ENCODE measurements at places on chromosomes 13 and 19.

GRCh38 chr13:93320942-93321341 is 94.3 kb downstream of the GPC6 start:
- no peak for DNase-seq

- peak; percentile 67 for DNase-seq
Observed at GRCh38 chr13:46622630-46623256, 69.8 kb downstream of the LRCH1 start.

DNA sequence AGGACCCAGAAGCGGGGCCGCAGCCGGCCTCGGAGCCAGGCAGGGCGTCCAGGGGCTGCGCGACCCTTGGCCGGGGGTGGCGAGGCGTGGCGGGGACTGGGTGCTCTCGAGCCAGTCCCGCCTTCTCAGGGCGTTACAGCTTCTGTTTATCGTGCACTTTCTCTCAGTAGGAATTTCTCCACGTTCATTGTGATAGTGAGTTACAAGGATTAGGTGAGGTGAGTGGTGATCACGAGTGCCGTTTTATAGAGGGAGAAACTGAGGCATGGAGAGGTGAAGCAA is 600 bp downstream of the AP1M1 start:
- DNase-seq = no peak

GRCh38 chr13:46543287-46543686 is 9.7 kb upstream of the LRCH1 start:
- no peak for DNase-seq

DNA sequence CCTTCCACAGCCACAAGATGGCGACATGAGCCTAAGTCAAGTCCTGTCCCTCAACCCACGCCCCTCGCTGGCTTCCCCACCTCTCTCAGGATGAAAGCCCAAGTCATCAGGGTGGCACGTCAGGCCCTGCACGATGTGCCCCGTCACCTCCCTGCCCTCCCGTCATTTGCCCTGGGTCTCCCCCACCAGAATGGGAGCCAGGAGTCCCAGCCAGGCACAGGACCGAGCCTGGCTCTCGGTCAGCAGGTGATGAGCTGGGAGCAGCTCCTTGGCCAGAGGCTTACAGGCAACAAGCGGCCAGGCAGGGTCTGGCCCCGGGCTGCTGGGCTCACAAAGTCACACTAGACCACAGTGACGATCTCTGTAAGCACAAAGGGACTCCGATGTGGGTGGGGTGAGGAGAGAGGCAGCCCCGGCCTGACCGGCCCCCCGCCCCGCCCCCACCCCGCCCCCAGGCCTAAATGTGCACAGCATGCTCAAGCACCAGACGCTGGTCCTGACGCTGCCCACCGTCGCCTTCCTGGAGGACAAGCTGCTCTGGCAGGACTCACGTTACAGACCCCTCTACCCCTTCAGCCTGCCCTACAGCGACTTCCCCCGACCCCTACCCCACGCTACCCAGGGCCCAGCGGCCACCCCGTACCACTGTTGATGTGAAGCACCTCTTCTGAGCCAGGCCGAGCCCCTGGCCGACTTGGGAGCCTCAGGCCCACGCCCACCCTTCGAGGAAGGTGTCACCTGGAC is 7.3 kb downstream of the MRPL4 start:
- DNase-seq = peak; percentile 91

- DNase-seq = peak; percentile 83
Observed at GRCh38 chr19:13597640-13598039, 91.4 kb upstream of the CACNA1A start.

DNA sequence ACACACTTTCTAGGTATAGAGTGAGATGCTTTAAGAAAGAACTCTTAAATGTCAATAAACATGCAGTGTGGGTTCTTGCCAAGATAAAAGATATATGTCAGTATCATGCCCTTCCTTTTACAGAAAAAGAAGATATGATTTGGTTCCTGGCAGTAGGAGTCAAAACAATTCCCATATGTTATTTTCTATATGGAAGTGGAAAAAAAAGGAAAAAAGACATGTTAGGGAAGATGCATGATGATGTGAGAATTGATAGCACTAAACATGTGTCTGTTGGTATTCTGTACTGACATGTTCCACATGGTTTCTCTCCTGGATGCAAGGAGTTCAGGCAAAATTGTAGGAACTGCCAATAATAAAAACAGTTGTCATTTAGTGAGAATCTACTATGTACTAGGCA is 318.8 kb upstream of the DACH1 start:
- no peak for DNase-seq

DNA sequence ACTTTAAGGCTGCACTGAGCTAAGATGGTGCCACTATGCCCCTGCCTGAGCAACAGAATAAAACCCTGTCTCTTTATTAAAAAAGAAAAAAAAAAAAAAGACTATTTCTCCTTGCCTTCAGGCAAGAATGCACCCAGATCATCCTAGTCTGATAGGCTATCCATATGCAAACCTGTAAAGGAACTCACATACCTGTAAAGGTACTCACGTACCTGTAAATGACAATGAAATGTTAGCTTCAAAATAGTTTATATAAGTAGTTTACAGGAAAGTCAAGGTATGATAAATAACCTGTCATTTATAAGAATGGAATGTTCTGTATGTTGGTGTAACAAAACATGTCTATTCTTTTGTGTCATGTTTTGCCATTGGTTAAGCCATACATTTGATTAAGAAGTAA is 86.3 kb downstream of the PIBF1 start:
- DNase-seq = no peak

- no peak for DNase-seq
Observed at GRCh38 chr13:51978796-51979556, 32.3 kb downstream of the ATP7B start.

GRCh38 chr13:77325371-77325980 is 1.4 kb downstream of the MYCBP2 start:
- DNase-seq = peak; percentile 36

- no peak for DNase-seq
Observed at GRCh38 chr19:50478901-50479715, 2.5 kb upstream of the GARIN5A start.

DNA sequence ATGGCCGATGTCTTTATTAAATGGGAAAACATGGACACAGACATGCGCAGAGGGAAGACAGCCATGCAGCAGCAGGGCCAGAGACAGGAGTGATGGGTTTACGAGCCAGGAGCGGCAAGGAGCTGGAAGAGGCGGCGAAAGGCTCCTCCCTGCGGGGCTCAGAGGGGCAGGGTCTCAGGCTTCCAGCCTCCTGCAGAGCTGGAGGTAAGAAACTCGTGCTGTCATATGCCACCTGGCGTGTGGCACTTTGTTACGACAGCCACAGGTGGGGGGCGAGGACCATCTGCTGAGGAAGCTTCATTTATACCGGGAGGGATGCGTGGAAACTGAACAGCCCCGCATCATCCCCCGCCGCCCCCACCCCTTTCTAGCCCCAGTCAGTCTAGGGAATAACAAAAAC is 52.0 kb upstream of the SPACA7 start:
- no peak for DNase-seq

DNA sequence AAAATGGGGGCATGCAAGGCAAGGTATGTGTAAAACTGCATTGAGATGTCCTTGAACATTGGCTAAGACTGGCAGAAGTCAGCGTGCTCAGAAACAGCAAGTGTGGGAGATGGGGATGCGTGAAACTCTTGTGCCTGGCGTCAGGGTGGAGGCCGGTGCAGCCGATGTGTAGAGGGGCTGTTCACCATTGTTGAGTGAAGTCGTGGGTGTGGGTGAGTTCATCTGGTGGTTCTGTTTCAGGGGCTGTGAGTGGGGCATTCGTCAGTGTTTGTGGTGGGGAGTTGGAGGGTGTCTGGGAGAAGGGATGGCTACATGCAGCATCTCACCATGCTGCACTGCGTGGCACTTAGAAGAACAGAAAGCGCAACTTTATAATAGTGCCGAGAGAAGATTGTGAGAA is 11.4 kb upstream of the MIA start:
- DNase-seq = no peak

DNA sequence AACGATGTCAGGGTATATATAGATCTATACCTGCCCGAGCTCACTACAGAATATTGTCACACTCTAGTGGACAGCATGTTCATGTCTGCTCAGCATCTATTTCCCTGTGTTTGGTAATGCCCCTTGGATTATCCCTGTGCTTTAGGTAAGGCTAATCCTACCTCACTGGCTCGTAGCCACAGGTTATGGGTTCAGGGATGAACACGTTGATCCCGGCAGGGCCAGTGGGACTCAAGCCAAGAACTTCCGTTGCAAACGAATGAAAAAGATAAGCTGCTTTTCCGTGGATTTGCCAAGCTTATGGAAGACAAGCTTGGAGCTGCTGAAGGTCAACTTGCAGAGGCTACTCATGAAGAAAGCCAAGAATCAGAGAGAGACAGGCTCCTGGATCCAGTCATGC is 400.0 kb upstream of the TSHZ3 start:
- no peak for DNase-seq

- no peak for DNase-seq
Observed at GRCh38 chr13:46104868-46105267, at the start of gene CPB2. Gene CPB2 (minus strand): TSS chr13:46105033. CDS start chr13:46105009, 24 bp downstream.

- DNase-seq = no peak
Observed at GRCh38 chr19:16820056-16820455, 9.1 kb upstream of the SIN3B start.

DNA sequence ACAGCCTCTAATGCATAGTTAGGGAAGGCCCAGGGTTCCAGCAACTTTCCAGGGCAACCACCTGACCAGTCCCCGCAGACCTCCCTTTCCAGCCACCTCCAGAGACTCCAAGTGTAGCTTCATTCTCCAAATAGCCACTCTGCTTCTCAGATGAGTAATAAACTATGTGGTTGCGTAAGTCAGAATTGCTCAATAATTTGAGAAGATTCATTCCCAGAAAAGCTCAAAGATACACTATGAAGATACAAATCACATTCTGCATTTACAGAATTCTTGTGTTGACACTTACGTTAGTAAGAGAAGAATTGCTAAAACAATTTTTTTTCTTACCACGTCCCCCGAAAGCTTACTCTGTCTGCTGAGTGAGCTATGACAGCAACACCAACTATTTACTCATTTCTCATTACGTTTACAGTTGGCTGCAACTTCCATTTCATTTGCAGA is 8.2 kb upstream of the LATS2 start:
- DNase-seq = peak; percentile 81

GRCh38 chr19:45947926-45948325 is 25.7 kb downstream of the NOVA2 start:
- peak; percentile 84 for DNase-seq

DNA sequence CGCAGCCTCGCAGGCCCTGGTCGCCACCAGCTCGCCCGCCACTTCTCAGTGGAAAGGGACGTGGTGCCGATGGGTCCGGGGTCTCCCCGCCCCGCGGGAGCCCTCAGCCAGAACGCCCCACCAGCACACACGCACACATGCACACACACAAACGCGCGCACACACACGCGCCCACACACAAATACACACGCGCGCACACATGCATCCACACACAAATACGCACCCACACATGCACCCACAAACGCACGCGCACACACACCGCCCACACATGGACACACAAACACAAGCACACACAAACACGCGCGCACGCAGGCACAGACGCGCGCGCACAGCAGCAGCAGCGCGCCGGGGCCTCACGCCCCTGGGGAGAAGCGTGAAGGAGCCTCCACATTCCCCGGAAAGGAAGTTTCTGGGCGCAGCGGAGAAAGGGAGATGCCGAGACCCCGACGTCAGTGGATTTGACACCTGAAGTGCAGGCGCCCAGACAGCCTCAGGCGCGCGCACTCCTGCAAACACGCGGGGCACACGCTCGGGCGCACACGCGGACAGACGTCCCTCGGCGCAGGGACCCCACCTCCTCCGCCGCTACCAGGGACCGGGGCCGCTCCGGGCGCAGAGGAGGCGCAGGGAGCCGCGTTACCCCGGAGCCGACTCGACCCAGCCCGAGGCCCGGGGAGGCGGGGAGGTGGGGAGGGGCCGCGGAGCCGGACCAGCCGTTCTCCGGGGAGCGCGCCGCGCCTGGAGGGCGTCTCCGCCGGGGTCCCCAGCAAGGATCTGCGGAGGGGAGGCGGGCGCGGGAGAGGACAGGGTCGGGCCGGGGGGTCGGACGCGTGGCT is 622 bp downstream of the RASA3 start:
- peak; percentile 65 for DNase-seq

DNA sequence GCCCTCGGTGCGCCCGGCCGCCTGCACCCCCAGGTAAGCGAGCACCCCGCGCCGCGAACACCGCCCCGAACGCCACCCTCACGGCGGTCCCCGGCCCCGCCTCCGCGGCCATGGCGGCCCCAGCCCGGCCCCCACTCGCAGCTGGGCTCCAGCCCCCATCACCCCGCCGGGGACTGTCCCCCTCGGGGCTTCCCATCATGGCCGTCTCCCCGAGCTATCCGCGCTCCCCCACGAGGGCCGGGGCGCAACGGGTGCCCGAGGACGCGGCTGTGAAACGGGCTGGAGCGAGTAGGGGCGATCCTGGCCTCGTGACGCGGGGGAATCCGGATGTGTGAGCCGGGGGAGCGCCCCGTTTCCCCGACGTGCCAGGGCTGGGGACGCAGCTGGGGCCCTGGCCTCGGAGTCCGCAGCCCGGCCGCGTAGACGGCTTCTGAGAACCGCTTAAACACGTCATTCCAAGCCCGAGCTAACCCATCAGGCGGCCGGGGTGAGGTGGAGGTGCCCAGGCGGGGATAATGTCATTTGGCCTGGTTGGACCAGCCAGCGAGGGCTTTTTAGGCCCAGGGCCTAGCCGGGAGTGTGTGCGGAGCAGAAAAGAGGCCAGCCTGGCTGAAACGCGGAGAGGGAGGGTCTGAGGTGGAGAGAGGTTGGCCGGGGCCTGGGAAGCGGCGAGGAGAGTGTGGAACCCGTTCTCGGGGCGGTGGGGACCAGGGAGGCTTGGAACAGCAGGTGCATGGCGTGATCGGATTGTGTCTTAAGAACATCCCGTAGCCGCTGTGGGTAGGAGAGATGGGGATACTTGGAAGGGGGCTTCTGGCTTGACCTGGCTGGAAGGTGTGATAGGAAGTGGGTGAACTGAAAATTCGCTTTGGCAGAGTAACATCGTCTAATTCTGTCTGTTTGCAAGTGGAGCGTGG is 550 bp downstream of the CERS4 start:
- peak; percentile 68 for DNase-seq

DNA sequence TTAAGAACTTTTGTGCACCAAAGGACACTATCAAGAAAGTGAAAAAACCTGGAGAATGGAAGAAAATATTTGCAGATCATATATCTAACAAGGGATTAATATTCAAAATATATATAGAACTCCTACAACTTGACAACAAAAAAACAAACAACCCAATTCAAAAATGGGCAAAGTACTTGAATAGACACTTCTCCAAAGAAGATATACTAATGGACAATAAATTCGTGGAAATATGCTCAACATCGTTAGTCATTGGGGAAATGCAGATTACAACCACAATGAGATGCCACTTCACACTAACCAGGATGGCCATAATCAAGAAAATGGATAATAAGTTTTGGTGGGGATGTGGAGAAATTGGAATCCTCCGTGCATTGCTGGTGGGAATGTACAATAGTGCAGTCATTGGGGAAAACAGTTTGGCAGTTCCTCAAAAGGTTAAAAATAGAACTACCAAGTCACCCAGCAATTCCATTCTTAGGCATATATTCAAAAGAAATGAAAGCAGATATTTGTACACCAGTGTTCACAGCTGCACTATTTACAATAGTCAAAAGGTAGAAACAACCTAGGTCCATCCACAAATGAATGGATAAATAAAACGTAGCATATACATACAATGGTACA is 2.2 kb upstream of the LSR start:
- DNase-seq = no peak

All from astrocyte of the hippocampus (primary cell).